Effector memory CD4-positive, alpha-beta T cell (primary cell): ENCODE measurements at places on chromosomes 4 and X.

GRCh38 chr4:98937986-98938720, 9.2 kb upstream of the EIF4E start:
- no peak for DNase-seq

GRCh38 chr4:123841447-123842121, 445.0 kb downstream of the SPRY1 start:
- no peak for DNase-seq

- no peak for DNase-seq
Observed at GRCh38 chrX:34624416-34624815, 32.7 kb downstream of the TMEM47 start.

DNA sequence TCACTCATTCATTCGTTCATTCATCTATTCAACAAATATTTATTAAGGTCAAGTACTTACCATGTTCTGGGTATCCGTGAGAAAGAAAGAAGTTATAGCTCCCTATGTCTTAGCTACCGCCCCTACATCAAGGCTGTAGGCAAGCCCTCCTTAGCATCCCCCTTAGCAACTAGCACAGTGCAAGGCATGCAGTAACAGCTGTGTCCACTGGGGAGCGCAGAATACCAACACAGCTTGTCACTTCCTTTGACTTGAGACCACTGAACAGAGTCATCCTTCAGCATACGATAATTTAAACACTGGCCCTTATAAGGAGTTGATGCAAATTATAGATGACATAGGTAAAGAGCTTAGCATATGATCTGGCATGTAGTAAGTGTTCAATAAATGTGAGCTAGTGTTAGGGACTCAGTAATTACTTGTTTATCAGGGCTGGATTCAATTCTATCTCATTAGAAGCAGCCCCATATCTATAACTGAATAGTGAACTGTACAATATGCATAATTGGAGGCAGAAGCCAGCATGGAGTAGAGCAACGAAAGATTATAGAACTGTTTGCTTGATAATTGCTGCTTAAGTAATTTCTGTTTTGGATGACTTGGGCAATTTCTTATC, 8.7 kb downstream of the KIAA1210 start:
- no peak for DNase-seq

DNA sequence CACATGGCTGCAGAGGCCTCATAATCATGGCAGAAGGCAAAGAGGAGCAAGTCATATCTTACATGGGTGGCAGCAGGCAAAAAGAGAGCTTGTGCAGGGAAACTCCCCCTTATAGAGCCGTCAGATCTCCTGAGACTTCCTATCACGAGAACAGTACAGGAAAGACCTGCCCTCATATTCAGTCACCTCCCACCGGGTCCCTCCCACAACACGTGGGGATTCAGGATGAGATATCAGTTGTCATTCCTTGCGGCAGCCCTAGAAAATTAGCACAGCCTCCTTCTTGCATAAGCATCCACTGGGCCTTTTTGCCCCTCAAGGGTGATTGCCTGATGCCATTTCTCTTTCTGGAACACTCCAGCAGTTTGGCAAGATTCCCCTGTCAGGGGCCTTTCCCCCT, 61.7 kb upstream of the STX18 start:
- DNase-seq: no peak

DNA sequence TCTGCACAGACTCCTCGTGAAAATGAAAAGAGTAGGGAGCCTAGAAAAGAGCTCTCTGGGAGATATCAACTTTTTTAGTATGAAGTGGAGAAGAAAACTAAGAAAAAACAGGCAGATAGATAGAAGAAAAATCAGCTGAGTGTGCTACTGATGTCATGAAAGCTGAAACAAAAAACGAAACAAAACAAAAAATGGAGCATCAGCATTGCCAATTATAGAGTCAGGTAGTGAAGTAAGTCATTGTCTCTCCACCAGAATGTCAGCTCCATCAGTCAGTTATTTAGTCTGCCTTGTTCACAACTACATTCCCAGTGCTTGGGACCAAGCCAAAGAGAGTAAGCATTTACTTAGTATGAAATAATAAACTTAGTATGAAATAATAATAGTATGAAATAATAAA, 595.1 kb downstream of the STPG2 start:
- no peak for DNase-seq

- DNase-seq: no peak
Observed at GRCh38 chr4:134018846-134019245, 182.7 kb downstream of the PABPC4L start.

GRCh38 chr4:98377559-98377958, 116.4 kb downstream of the RAP1GDS1 start:
- DNase-seq: no peak

DNA sequence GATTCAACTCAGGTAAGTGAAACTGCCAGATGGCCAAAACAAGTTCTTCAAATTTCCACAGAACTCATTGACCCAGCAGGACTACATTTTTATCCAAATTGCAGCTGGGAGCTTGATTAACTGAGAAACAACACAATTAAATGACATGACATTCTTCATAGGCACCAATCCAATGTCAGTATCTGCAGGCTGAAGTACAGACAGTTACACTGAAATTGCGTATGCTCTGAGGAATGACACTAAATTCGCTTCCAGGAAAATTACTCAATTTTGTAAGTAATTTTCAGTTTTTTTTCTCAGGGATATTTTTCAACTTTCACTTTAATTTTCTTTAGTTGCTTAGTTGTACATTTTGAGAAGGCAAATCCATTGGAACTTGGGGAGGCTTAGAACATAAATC, 4.5 kb downstream of the C1GALT1C1 start:
- no peak for DNase-seq

DNA sequence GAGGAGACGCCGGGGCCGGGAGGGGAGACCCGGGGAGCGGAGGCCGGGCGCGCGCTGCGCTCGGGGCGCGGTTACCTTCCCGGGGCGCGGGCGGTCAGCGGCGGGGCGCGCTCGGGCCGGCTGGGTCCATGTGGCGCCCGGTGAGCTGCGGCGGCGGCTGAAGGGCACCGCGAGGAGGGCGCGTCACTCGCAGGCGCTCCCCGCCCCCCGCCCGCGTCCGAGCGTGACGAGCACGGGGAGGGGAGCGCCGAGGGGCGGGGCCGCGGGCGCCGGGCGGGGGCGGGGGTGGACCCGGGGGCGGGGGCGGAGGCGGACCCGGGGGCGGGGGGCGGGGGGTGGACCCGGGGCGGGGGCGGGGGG, at the start of gene CPLX1:
Gene CPLX1, minus strand, starts transcription at position 159 of the 360 bp plus-strand sequence. CDS start 1,607 bp downstream, outside the sequence.
- no peak for DNase-seq

DNA sequence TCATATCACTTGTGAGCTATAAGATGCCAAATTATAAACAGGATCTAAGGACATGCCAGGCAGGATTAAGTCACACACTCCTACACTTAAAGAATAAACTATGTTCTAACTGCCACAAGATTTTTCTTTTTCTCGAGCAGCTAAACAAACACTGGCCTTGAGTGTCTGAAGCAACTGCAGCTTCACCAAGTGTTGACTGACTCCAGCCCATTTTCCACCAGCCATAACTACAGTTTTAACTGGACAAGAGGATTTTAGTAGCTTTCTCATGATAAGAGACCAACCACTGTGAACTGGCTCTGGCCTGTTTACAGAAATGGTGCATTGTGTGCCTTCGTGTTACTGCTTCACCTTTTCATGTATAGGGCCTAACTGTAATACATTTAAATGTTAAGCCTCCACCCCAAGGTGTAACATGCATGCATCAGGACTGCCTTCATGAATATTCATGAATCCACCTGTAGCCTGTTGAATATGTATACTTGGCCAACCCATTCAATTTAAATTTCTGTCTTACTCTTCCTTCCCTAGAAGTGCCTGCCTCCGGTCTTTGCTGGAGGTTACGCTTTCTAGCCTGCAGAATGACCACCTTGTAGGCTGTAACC, 10.8 kb downstream of the UCP1 start:
- DNase-seq: no peak

- peak; percentile 2 for DNase-seq
Observed at GRCh38 chr4:163895378-163896005, 401.0 kb downstream of the TMA16 start.

DNA sequence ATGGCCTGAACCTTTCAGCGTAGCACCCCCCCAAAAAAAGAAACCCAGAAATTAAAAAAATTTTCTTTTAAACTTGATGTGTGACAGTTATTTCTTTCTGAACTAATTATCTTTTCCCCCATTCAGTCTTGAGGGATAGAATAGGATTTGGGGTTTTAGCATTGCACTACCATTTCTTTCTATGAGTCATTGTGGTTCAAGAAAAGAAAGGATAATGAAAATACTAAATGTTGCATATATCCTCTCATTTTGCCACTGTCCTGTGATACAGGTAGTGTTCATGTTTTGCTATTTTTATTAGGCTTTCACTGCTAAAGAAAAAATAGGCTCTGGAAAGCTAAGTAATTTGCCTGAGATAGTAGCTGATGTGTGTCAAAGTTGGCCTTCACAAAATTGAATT, 39.4 kb upstream of the DCK start:
- DNase-seq: no peak

- no peak for DNase-seq
Observed at GRCh38 chr4:52837716-52838558, 24.2 kb upstream of the RASL11B start.

DNA sequence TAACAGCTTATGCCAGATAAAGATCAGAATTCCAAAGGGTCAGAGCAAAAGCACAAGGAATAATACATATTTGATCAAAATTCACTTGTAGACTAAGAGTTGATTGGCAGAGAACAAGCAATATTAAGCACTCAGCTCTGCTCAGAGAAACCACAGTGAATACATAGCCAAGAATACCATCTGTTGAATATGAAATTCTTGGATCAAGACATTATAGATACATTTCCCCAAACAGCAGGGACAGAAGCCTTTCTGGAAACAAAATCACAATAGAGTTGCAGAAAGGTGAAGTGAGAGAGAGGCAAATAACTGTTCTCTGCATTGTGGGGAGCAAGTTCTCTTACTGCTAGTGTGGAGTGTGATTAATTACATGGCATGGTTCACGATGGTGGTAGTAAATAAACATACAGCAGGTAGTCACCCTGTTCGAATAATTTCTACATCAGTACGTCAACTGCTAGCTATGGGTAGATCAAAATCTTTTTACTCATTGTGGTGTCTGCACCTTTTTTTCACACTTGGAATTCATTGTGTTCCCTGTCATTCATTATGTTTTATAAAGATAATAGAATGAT, 366.7 kb downstream of the PCDH7 start:
- no peak for DNase-seq

DNA sequence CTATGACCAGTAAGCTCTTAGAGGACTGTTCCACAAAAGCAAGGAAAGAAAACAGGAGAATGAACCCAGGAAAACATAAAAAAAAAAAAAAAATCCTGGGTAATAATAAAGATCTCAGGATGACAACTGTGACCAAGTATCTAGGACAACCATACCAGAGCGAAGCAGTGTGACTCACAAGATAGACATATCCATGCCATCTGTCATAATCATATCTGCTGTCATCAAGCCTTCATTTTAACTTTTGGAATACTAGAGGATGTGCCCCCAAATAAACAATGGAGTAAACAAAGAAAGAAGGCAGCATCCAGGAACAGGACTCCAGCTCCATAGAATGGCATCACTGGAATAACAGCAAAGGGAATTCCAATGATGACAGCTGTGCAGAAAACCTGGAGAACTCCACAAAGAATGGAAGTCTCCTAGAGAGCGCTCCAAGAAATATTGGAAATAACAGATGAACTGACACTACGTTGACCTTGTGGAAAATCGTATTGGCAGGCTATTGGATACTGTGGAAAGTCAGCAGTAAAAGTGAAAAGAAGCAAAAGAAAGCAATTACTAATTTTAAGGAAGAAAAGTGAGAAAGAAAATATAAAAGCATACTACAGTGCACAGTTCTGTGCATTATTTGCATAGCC, 35.3 kb downstream of the HPGDS start:
- DNase-seq: no peak

GRCh38 chrX:1600406-1601050, 9.1 kb downstream of the AKAP17A start:
- no peak for DNase-seq

- no peak for DNase-seq
Observed at GRCh38 chr4:138039010-138039409, 203.1 kb downstream of the SLC7A11 start.

- no peak for DNase-seq
Observed at GRCh38 chr4:140252141-140252741, 98.3 kb upstream of the MAML3 start.

- no peak for DNase-seq
Observed at GRCh38 chrX:149497626-149498025, 7.5 kb downstream of the IDS start.

DNA sequence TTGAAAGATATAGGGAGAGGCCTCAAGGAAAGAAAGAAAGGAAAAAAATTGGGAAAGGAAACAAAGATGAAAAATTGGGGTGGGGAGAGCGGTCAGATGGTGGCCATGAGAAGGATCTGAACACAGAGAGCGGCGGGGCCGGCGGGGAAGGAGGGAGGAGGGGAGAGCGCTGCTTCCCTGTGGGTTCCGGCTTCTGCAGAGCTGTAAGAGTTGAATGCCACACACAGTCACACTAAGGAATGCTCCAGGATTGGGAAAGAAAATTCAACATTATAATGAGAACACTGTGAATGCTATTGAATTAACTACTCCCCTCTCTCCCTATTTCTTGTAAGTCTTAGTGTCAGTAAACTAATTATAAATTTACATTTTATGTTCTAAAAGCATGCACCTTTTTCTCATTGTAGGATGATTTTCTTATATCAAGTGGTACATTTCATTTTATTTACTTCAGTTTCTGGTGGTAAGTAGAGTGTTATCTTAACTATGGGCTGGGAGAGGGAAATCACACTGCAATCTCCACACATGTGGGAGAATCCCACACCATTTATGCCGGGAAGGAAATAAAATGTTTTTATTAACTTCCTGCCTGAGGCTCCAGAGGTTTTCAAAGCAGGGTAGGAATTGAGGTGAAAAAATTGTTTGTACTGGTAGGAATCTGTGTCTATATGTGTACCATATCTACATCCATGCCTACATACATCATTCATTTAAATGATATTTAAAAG, 904 bp downstream of the F11 start:
- no peak for DNase-seq

GRCh38 chr4:187999406-187999932, 3.9 kb downstream of the ZFP42 start:
- no peak for DNase-seq

DNA sequence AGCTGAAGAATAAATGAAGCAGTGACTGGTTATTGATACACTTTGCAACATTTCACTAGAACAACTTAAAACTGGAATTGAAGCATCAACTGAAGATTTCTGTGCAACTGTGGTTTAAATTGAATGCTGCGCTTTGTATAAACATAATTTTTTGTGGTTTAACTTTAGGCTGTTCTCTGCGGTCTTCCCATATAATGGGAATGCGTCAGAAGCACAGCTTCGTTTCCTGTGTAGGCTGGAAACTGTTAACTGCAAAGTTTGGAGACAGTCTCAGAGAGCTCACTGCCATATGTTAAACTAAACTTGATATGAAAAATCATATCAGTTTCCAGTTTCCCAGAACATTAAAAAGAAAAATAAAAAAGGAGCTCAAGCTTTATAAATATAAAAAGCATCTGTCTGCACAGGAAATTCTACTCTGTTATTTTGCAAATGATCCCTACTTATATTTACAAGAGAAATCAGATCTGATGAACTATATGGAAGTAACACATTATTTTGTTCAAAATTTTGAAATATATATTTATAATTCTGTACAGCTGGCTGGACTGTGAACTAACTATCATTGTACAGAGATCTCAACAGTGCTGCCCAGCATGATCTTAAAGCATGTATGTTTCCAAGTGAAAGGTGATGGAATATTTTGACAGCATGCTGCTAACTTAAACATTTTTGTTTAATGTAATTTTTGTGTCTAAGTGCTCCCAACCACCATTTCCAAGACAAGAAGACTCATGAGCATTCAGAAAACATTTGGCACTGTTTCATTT, 139.9 kb downstream of the NDST3 start:
- no peak for DNase-seq

- no peak for DNase-seq
Observed at GRCh38 chr4:16738558-16738957, 159.9 kb downstream of the LDB2 start.
